ENCODE measurements at places on chromosomes 2 and 18.
A peak's percentile ranks its signal among the peaks of the same experiment; 100 is the strongest.

- DNase-seq = no peak
These were observed 1.8 kb downstream of the ENOSF1 start for GRCh38 chr18:710418-711300.

DNA sequence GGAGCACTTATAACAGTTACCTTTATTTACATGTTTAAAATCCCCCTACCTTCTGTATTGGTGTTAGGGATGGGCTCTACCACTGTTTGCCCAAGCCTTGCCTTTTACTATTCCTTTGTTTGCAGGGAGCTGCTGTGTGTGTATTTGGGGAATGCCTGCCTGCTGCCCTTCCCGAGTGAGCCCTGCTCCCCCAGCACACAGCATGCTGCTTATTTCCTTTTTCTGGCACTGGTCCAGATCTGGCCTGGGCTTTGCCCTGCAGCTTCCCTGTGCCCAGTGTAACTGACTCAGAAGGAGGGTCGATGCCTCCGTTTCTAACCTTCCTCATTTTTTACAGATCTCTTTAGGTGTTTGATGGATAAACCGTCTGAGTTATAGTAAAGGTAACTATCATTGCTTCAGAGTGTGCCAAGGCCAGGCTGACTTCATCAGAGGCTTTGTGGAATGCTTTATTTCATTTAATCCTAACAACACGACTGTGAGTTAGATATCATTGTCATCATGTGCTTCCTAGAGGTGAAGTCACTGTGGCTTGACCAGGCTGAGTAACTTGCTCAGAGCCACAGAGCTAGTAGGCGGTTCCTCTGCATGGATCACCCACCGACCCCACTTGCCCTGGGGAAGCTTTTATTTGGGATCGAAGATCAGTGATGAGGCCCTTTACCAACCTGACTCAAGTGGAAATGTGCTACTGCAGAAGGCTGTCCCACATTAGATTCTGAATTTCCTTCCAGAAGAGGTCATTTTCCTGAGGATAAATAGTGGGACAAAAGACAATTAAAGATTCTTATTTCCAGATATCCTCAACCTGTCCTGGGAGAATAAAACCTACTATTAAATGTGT, 238.8 kb downstream of the ZNF407 start:
- no peak for DNase-seq

DNA sequence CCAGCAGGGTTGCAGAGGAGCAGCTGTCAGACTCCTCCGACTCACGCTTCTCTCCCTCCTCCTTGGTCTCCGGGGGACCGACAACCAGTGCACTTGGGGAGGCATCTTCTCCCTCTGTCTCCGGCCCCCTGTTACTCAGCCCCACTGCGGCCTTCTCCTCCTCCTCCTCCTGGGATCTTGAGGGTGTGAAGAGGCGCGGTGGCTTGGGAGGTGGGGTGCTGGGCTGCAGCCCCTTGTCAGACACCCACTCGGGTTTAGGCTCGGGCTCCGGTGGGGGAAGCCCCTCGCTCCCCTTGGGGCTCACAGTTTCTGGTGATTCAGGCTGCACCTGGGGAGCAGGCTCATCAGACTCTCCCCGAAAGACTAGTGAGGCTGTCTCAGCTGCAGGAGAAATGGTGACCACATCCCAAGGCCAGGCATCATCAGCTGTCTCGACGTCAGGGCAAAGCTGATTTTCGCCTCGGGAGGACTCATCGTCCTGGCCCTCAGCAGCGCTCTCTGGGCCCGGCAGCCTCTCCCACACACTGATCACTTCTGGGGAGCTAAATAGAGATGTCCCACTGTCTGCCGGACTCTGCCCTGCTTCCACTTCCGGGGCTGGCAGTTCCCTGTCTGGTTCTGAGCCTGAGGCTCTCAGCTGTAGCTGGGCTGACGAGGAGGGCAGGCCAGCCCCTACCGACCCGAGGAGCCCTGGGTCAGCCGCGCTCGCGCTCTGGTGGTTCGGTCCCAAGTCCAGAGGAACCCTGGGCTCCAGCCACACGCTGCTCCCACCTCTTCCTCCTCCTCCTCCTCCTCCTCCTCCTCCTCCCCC, 9.0 kb upstream of the SFXN5 start:
- no peak for DNase-seq

- no peak for DNase-seq
These were observed 19.2 kb downstream of the NEURL3 start for GRCh38 chr2:96485751-96486651.

- peak; percentile 53 for DNase-seq
These were observed 368 bp downstream of the TMEFF2 start for GRCh38 chr2:192194265-192194865.

DNA sequence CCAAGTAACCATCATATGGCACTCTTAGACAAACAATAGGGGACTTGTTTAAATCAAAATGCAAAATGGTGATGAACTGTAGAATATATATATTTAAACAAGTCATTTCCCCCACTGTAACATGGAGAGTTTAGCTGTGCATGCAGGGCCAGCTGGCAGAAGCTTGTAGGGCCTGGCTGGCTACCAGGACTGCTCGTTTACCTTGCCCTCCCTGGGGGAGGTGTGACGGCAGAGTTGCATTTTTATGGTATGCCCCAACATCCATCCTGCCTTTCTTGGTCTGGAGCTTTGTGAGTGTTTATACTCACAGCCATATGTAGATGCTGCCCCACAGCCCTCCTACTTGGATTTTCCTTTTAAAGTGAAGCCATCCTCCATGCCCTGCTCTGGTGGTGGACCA, 101.7 kb upstream of the ZFP36L2 start:
- peak; percentile 31 for DNase-seq

Data from NCI-H2171 (cell line).